Fibroblast of villous mesenchyme (primary cell): ENCODE measurements at places on chromosomes 12 and 14. TPM values are rescaled to one million over a fixed set of nuclear protein-coding genes. Genes with fewer than 3 reads are reported as not detected.

GRCh38 chr12:104470521-104470920, 13.8 kb downstream of the CHST11 start:
- DNase-seq: no peak

- peak; percentile 93 for DNase-seq
Measured at GRCh38 chr12:103827911-103828391, 13.1 kb downstream of the NT5DC3 start.

GRCh38 chr12:78338054-78338785, 507.5 kb downstream of the NAV3 start:
- peak; percentile 4 for DNase-seq

FLRT2 gene
- 12.9 and 14.7 TPM in 2 replicates for total RNA-seq

GRCh38 chr12:27975222-27976136, 2.9 kb upstream of the PTHLH start:
- peak; percentile 58 for DNase-seq

GRCh38 chr14:104873380-104874055, 8.4 kb downstream of the CEP170B start:
- DNase-seq: no peak

GLT8D2 gene
- 51.4 and 55.1 TPM in 2 replicates for total RNA-seq

TMCC3 gene
- 1.6 and 1.7 TPM in 2 replicates for total RNA-seq

CNTN1 gene
- 1.7 and 2.6 TPM in 2 replicates for total RNA-seq

- DNase-seq: peak; percentile 21
Measured at GRCh38 chr12:115451780-115452736, 768.1 kb upstream of the TBX3 start.
